Esophagus squamous epithelium (tissue), 5 donors: ENCODE measurements at places on chromosomes 5 and 9.

DNA sequence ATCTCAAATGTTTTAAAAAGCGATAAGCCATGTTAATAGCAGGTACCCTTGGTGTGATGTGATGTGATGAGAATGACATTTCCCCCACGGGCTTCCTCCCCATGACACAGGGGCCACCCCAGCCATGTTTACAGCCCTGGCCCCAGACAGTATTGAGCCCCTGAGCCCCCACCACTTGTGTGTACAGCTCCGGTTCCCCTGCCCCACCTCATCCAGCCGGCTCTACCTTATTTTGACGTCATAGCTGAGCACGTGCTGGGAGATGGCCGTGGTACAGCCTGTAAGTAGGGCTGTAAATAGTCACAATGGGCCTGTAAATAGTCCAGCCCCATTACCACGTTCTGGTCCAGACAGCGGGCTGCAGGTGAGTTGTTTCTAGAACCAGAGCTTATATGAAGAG lies 24.9 kb upstream of the HNRNPH1 start:
- no peak for DNase-seq

- no peak for DNase-seq
Measured at GRCh38 chr5:141084487-141084989, 9.9 kb upstream of the PCDHB2 start.

GRCh38 chr5:157494178-157494832 lies 34.3 kb downstream of the NIPAL4 start:
- no peak for DNase-seq

DNA sequence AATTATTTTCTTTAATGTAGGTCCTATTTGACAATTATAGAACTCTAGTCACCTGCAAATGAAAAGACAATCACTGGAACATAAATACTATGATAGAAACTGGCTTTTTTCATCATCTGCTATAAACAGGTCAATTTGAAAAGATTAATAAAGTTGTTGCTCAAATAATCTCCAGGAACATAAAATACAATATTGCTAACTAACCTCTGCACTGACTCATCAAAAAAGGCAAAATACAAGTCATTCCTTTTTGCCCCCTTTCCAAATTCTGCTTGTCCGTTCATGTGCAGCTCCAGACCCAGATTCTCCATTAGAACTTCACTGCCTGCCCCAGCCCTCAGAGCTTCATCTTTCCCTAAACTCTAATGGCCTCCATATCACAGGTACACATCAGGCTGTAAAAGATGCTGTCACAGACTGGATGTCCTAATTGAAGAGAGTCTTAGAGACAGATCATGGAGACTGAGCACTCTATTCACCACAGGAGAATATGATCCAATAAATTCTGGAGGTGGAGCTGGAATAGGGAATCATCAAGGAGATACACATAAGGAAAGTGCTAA lies 1.6 kb downstream of the DCTN4 start:
- DNase-seq = no peak

GRCh38 chr5:82881571-82882174 lies 195.5 kb downstream of the TMEM167A start:
- no peak for DNase-seq
